ENCODE measurements at places on chromosomes 2 and 18. TPM values are rescaled to one million over a fixed set of nuclear protein-coding genes. Genes with fewer than 3 reads are reported as not detected.

DNA sequence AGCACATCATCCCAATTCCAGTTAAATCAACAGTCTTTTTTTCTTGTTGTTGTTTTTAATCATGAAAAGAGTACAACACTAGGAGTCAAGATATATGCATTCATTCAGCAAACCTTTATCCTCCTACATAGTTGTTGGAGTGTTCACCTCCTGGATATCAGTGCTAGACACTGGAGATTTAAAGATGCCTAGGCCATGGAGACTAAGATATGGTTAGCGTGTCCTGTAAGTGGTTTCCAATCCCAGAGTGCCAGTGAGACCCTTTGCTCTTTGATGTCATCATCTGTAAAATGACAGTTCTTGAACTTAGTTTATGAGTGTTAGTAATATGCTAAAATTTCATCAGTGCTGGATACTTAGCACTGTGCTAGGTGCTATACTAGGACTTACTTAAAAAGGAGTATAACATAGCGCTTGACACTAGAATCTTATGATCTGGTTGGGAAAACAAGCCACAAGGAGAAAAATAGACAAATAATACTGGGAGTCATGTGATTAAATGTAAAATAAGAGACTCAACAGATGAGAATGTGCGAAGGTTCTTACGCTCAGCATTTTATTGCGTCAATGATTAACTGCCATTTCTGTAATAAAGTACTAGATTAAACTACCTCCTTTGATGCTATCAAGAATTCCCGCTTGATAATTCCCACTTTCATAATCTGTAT lies 31.5 kb downstream of the BABAM2 start:
- no peak for DNase-seq

- no peak for DNase-seq
Observed at GRCh38 chr2:105134081-105134480, 96.2 kb downstream of the MRPS9 start.

- DNase-seq, result no peak
Observed at GRCh38 chr2:181846399-181847197, 44.9 kb upstream of the ITPRID2 start.

Gene C1QL2
- not detected for total RNA-seq

DNA sequence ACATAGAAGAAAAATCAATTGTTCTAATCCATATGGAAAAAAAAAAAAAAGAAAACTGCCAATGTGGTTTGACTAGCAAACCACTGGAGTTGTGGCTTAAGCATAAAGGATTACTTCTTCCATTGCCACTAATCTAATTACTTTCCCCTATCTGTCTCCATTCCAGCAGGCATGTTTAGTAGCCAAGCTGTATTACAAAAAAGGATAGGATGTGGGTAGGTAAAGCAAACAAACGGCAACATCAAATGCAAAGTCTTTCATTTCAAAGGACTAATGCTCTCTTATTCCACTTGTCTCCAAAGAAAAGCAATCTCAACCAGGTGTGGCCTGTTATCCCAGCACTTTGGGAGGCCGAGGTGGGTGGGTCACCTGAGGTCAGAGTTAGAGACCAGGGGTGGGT lies 36.5 kb downstream of the SLC8A1 start:
- DNase-seq, result no peak

DNA sequence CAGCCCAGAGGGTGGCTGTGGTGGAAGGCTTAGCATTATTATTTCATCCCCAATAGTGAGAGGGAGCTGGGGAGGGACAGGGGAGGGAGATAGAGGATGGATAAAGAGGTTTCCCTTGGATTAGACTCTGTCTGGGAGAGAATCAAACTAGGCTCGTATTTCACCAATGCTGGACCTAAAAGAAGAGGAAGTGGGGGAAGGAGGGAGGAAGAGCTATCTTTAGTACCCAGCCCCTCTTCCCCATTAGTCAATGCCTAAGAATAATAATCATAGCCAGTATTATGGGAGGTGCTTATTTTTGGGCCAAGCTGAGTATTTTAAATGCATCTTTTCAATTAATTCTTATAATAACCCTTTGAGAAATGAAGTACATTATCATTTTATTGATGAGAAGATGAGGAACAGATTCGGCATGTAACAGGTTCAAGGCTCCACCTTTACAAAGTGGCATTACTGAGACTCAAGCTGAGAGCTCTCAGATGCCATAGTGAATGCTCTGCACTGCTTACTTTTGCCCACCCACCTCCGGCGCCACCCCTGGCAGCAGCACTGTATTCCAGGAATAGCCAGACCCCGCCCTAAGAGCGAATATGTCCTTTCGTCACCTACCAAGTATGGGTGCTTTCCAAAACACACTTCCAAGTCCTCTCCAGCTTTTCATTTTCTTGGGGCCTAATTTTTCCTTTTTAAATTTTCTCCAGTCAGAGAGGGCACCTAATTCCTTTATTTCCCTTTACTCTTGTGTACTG lies 21.0 kb downstream of the PAX8 start:
- no peak for DNase-seq
